ENCODE measurements at places on chromosomes 3 and 15. TPM values are rescaled to one million over a fixed set of nuclear protein-coding genes. Genes with fewer than 3 reads are reported as not detected.

The SERPINI1 gene
- 27.2 TPM for total RNA-seq

The PATL2 gene
- total RNA-seq: 1.0 TPM

The USP50 gene
- total RNA-seq: not detected

The MYEF2 gene
- 35.6 TPM for total RNA-seq

The PDZRN3 gene
- 58.6 TPM for total RNA-seq

The ADGRG7 gene
- total RNA-seq: 2.8 TPM

The TF gene
- 18.8 TPM for total RNA-seq

The MOBP gene
- not detected for total RNA-seq

The CASR gene
- total RNA-seq: 4.4 TPM

The ALG3 gene
- 55.7 TPM for total RNA-seq

The PDIA3 gene
- total RNA-seq: 508 TPM

The PLA2G4D gene
- total RNA-seq: not detected

The XCR1 gene
- 13.9 TPM for total RNA-seq

DNA sequence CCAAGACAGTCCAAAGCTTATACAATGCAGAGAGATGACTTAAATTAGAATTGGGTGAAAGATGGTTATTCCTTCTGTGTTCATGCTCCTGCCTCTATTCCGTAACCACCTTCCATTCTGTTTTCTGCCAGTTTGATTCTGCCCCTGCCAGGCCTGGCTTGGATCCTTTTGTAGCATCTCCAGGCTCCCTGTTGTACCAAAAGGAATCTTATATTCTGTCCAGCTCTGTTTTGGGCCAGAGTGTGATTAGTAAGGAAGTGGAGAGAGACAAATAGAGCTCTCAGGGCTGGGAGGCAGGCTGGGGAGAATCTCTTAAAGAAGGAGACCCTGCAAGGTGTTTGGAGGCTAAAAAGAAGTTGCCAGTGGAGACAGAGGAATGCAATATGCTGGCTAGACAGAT lies 63.8 kb downstream of the KCNAB1 start:
- no peak for DNase-seq

DNA sequence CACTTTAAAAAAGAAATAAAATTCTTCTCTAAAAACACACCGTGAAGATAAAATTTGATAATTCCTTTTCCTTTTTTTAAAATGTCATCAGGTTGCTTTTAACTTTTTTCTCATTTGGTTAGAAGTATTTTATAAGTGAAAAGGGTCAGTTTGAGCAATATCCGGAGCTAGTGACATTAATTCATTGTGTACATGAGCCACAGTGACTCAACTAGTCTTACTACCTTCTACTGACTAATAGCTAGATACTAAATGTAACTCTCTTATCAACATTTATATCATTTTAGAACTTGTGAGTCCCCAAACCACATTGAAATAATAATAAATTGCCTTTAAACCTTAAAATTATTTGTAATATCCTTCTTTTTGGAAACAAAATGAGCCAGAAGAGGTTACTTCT lies 101.2 kb upstream of the ZBTB20 start:
- no peak for DNase-seq

- no peak for DNase-seq
These were observed 7.1 kb downstream of the ISLR2 start for GRCh38 chr15:74137537-74137894.

DNA sequence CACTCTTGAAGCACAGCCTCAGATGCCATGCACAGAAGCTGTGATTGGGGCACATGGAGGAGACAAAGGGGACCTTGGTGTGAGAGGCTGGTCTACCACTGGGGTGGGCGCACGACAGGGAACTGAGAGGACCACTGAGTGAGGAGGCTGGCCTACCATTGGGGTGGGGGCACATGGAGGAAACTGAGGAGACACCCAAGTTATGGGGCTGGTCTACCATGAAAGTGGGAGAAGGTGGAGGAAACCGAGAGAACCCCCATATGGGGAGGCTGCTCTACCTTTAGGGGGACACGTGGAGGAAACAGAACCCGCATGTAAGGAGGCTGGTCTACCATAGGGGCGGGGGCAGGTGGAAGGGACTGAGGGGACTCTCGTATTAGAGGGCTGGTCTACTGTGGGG lies 153.4 kb downstream of the FBLN2 start:
- DNase-seq: no peak

GRCh38 chr15:95454403-95455262 lies 875.9 kb upstream of the NR2F2 start:
- no peak for DNase-seq

DNA sequence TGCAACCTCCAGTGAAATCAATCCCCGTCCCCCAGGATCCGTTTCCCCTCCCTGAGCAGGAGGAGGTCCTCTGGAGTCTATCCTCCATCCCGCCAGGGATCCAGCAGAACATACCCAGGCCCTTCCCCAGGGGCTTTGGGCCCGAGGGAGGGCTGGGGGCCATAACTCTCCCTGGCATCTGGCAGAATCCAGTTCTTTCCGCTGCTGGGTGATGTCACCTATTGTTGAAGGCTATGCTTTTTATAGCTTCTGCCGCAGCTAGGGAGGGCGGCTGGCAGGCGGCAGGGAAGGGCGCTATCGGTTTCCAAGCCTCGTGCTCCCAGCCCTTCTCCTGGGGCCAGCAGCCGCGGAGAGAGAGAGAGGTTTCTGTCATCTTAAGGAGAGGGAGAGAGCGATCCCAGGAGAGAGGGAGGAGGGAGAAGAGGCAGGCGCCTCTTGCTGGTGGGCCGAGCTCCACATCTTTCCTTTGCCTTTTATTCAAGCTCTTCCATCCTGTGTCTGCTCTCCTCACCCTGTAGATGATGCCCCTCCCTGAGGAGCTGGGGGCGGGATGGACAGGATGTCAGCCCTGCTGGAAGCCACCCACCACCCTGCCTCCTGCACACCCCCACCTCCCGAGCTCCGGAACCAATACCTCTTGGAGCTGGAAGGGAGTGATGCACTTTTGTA lies 120.1 kb downstream of the ANP32A start:
- no peak for DNase-seq

DNA sequence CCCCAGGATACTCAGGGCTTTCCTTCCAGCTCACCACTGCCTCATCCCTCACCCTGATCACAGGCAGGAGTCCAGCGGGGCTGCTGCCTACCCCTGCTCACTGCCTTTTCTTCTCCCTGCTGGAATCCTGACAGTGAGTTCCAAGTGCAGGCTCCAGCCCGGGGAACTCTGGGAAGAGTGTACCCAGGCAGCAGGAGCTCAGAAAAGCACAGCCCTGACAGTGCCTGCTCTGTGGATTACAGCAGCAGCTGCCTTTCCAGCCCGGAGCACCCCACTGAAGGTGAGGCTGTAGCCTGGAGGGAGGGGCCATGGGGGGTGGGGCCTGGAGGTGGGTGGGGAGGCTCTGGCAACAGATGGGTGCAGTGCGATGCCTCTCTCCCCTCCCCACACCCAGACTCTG lies 6.1 kb upstream of the JMJD7 start:
- DNase-seq: no peak

- DNase-seq: no peak
These were observed 48.8 kb downstream of the SENP7 start for GRCh38 chr3:101464235-101464634.

- no peak for DNase-seq
These were observed 277 bp downstream of the SIAH2 start for GRCh38 chr3:150762662-150763121.

- no peak for DNase-seq
These were observed 22.6 kb upstream of the RBP1 start for GRCh38 chr3:139561959-139562676.

DNA sequence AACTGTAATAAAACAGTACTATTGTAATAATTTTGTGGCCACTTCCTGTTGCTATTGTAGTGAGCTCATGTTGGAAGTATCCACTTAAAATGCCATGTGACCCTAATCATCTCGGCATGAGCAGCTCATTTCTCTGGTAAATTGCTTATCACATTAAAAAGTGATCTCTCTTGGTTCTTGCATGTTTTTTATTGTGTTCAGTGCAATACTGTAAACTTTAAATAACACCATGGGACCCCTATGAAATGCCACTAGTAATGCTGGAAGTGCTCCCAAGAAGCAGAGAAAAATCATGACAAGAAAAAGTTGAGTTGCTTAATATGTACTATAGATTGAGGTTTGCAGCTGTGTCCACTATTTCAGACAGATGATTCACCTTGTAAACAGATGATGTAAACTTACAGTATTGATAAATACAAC lies 45.6 kb downstream of the NMD3 start:
- no peak for DNase-seq

DNA sequence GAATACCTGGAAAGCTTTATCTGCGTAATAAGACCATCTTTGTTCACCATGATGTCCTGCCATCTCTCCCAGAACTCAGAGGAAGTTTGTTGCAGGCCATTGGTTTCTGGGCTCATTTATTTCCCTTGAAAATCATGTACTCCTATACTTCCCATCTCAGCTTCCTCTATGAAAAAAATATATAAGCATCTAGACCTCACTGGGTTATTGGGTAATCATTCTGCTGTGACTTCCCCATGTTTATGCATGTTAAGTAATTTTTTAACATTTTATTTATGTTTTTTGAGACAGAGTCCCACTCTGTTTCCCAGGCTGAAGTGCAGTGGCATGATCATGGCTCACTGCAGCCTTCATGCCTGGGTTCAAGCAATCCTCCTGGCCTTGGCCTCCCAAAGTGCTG lies 184.5 kb downstream of the ZPLD1 start:
- no peak for DNase-seq

DNA sequence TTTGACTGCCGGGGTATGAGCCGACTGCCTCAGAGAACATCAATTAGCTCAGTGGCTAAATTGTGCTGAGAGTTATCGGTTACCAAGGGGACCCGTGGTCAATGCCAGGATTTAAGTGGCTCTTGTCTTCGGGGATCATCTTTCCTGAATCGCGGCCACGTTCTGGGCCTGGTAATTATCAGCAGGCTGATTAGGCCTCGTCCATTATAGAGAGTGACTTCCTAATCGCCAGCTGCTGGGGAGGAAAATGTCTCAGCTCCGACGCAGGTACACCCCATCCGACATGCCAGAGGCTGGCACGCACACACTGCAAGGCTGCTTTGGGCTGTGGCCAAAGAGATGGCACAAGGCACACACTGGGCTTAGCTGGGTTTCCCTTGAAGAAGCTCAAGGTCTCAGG lies 10.6 kb downstream of the TRH start:
- no peak for DNase-seq

DNA sequence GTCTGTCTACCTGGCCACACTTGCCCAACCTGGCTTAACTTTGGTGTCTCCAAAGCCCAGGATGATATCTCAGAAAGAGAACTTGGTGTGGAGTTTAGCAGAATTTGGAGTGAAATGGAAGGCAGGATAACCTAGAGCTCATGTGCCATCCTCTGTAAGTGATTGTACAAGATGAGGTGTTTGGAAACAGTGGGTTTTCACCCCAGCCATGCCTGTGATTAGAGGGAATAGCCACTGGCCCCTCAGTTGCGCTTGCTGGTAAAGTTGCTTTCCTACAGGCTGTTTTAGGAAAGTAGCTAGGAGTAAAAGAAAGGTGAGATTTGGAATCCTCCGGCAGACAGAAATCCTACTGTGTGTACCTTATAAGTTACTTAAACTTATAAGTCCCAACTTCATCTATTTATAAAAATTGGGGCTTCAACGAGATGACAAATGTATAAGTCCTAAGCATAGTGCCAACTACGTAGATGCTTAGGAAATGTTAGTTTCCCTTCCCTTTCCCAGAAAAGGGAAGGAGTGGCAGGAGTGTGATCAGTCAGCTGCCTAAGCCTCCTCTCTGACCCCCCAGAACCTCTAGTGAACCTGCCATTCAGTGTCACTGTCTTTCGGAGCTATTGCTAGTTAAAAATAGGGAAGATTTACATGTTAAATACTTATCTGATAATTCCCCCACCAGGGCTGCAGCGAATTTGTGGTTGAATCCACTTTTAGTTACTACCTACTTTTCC lies 13.4 kb upstream of the BMF start:
- no peak for DNase-seq

DNA sequence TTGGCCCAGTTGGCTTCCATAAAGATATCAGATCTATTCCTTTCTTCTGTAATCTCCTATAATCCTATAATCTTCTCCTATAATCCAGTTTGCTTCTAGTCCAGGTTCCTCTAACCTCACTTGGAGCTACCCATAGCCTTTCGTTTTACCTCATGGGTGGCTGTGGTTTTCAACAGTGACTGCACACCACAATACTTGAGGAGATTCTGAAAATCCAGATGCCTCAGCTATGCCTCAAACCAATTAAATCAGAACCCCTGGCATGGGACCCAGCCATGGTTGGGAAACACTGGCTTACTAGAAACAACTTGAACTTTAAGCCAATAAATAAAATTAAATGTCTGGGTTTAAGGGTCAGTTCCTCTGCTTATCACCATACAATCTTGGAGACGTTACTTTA lies 86.1 kb upstream of the NTRK3 start:
- no peak for DNase-seq

GRCh38 chr15:90564051-90564450 lies 34.3 kb downstream of the CRTC3 start:
- no peak for DNase-seq

- DNase-seq: no peak
These were observed 290.4 kb upstream of the C2CD4B start for GRCh38 chr15:62455441-62455921.

DNA sequence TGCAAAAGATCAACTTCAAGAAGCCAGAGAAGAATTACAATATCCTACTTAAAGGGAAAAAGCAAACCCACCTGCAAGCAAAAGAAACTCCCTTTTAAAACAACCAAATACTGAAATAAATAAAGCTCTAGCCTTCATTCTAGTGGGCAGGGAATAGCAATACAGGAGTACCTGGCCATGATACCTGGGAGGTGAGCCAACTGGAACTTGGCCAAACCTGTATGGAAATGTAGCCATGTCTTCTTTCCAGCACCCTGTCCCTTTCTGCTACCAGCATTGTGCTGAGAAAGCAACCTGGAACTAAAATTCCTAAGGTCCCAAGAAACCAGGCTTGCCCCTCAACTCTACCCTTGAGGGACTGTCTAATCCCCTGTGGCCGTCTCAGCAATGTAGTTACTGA lies 530.0 kb downstream of the EPHB1 start:
- DNase-seq: no peak

DNA sequence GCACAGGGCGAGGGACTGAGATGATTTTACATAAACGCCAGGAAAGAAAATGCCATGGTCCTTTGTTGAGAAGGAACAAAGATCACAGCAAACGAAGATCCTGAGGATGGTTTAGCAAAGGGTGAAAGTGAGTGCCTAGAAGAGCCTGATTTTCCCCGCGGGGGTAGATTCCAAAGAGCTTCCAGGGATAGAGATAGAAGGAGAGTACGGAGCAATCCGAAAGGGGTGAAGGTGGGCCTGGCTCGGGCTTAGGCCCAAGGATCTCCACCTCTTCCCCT lies 977 bp downstream of the CDC25A start:
- DNase-seq: no peak

GRCh38 chr15:72368899-72369298 lies 6.9 kb downstream of the HEXA start:
- no peak for DNase-seq

GRCh38 chr15:38411902-38412301 lies 42.0 kb upstream of the FAM98B start:
- no peak for DNase-seq

DNA sequence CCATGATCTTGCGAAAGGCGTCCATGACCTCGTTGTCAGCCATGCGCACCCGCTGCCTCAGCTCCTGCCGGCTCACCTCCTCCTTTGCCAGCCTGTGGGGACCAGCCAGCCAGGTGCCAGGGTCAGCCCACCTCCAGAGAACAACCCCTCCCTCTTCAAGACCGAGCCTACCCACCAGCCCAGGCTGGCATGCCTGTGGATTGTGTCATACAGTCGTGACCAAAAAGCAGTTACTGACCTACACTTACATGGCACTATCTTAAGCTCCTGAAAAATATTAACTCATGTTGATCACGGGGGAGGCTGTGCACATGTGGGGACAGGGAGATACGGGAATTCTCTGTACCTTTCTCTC lies 10.7 kb upstream of the CAMK1 start:
- no peak for DNase-seq

- DNase-seq: no peak
These were observed 564.6 kb downstream of the MFSD1 start for GRCh38 chr3:159366476-159366875.

Data from type B pancreatic cell (in vitro differentiated cells).